ENCODE measurements at places on chromosomes 13 and 19.

GRCh38 chr19:1469255-1470054 is 9.6 kb downstream of the C19orf25 start:
- DNase-seq, result no peak

GRCh38 chr19:54916822-54917221 is 10.9 kb downstream of the NCR1 start:
- no peak for DNase-seq

GRCh38 chr19:33436360-33437345 is 63.1 kb downstream of the CEBPG start:
- DNase-seq, result no peak

GRCh38 chr19:57682226-57682766 is 519 bp downstream of the ZNF551 start:
- no peak for DNase-seq

- DNase-seq, result no peak
Measured at GRCh38 chr19:38190793-38191192, 33.2 kb downstream of the DPF1 start.

- no peak for DNase-seq
Measured at GRCh38 chr19:406971-407510, 1.9 kb downstream of the C2CD4C start.

GRCh38 chr13:74003374-74003773 is 130.8 kb downstream of the KLF12 start:
- no peak for DNase-seq

DNA sequence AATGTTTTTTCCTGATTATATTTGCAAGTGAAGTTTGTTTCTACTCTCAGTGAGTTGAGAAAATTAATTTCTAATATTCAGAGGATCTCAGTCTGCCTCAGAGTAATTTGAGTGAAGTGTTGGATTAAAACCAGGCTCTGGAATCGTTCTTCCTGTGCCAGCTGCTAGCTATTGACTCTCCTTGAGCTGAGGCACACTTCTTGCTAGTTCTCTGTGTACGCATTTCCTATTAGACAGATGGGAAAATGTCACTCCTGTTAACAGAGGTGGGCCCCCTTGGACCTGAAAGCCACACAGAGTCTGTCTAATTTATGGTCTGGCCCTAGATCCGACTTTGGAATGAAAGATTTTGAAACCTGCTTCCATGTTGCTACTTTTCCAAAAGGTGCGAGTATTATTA is 107.6 kb upstream of the RNF113B start:
- no peak for DNase-seq

DNA sequence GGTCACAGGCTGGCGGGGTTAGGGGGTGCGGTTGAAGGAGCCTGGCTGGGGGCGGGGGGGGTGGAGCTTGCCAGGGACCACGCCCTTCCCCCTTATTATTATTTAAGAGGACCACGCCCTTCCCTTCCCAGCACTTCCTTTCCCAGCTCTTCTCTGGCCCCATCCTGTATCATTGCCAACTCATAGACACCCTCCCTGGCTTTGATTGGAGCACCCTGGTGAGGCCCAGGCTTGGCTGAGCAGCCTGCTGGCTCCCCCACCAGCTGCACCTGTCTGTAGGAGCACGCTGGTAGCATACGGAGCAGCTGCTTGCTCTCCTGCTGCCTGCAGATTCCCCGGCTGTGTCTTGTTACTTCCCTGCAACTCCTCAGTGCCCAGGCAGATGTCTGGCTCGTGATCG is 62.5 kb upstream of the PDX1 start:
- no peak for DNase-seq

DNA sequence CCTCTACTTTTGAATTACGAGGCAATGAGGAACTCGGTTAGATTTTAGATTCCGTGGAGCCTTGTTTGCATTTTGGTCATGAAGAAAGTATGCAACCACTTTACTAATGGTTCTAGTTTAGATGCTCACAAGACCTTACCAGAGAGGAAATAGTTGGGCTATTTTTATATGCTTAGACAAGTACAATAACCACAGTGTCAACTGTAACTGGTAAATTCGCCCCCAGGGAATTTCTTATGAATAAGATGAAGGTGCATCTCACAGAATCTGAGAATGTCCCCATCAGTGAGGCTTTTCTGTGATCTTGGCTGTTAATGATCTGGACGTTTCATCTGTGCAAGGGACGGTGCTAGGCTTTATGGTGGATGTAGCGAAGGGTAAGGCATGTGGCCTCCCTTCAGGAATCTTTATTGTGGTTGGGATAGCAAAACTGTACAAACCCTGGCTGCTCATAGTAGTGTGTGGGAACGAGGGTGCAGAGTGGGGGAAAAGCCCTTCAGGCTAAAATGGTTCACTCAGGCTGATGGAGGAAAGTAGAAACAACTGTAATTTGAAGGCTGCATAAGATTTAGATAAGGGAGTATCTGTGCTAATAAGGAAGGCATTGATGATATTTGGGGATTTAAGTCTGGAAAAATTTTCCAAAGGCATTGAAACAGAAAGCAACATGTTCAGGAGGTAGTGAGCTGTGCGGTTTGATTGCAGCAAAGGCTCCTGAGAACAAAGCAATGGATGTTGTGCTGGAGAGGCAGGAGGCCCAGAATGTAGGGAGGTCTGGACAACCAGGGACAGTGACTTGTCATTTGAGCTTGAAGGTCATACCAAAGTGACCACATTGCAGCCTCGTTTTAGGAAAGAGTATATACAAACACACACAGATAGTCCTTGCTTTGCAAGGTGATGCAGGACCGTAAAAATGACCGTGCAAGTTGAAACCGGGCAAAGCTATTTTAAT is 28.4 kb downstream of the UBAC2 start:
- DNase-seq, result peak; percentile 80

DNA sequence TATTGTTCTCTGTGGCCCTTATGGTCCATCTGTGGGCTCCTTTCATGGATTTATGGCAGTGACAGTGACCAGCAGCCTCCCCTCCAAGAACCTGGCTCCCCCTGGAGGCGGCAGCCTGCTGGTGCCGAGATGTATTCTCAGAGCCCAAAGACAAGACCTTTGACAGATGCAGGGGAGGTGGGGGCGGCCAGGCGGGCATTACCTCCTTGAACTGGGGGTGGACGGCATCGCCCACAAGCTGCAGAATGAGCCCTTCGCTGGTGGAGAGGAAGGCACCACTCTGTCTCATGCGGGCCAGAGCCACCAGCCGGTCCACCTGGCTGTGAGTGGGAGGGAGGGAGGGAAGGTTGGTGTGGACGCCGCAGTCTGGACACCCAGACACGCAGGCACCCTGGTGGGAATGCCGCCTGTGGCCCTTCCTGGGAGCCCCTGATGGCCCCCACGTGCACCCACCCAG is 6.6 kb downstream of the ISOC2 start:
- no peak for DNase-seq

DNA sequence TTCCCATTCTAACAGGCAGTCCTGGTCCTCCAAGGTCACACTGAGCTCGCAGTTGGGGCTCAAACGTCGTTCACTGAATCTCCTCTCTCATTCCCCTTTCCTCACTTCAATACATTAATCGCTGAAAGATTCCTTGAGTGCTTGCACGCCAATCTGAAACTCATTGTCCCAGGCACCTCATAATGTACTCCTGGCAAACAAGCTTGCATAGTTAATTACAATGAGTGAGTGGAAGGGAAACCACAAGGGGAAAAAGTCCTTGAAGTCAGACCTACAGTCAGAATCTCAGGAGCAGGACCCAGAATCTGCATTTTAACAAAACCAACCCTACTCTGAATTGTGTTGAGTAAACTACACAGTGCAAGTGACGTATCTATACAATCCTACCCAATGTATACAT is 86.9 kb downstream of the CRYL1 start:
- no peak for DNase-seq

DNA sequence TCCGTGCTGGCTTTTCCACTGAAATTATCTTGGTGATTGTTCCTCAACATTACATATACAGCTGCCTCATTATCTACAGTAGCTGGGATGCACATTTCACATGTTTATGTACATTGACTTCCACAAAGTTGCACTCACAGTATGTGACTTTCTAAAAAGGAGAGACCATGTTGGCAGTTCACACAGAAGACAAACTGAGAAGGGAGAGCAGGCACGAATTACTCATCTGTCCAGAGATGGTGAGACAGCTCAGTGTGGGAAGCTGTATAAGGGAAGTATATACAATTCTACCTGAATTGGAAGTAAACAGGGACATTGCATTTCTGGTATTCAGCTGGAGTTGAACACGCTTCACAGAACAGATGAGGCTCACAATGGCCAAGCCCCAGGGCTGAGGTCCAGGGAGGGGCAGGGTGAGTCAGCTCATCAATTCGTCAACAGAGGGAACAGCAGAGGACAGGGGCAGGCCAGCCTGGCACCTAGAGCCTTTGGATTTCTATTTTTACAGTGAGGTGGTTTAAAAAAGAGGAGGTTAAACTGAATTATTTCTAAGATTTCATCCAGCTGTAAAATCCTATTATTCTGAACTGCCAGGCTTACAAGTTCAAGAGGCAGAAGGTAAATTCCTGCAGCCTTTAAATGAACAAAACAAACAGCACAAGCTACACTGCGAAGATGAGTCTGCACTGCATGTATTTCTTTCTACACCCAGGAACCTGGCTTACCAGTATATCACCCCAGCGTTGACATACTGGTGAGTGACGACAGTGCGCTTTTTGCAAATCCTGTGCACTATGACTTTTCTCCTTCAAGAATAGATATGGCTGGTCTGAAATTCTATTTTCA is 9.8 kb downstream of the PARP4 start:
- no peak for DNase-seq

DNA sequence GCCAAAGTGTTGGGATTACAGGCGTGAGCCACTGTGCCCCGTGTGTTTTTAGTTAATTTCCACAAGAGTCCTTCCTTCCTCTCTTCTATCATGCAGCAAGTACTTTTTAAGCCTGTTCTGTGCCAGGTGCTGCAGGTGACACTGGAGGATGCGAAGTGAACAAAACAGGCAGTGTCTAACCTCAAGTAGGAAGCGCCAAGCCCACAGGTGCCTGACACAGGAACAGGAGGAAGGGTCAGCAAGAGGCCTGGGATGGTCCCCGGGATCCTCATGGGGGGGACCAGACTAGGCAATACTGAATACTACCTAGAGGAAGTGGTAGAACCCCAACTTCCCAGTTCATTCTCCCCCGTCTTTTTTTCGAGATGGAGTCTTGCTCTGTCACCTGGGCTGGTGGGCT is 1.8 kb upstream of the CALR start:
- DNase-seq, result no peak

GRCh38 chr13:61700620-61701019 is 285.0 kb upstream of the PCDH20 start:
- DNase-seq, result no peak

DNA sequence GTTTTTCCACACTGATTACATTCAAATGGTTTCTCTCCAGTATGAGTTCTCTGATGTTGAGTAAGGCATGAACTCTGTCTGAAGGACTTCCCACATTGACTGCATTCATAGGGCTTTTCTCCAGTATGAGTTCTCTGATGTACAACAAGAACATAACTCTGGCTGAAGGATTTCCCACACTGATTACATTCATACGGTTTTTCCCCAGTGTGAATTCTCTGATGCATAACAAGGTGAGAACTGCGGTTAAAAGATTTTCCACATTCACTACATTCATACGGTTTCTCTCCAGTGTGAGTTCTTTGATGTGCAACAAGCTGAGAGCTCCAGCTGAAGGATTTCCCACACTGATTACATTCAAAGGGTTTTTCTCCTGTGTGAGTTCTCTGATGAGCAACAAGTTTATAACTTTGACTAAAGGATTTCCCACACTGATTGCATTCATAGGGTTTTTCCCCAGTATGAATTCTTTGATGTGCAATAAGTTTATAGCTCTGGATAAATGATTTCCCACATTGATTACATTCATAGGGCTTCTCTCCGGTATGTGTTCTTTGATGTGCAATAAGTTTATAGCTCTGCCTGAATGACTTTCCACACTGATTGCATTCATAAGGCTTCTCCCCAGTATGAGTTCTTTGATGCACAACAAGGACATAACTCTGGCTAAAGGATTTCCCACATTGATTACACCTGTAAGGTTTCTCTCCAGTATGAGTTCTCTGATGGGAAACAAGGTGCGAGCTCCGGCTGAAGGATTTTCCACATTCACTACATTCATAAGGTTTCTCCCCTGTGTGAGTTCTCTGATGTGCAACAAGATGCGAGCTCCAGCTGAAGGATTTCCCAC is 23.5 kb downstream of the ZNF180 start:
- DNase-seq, result no peak

- DNase-seq, result no peak
Measured at GRCh38 chr19:44869733-44870470, 21.2 kb upstream of the TOMM40 start.

- DNase-seq, result no peak
Measured at GRCh38 chr19:9061879-9062278, 25.0 kb upstream of the OR1M1 start.

- DNase-seq, result no peak
Measured at GRCh38 chr13:97371486-97372109, 62.4 kb upstream of the RAP2A start.

GRCh38 chr19:3817761-3818160 is 31.6 kb upstream of the MATK start:
- DNase-seq, result no peak

GRCh38 chr13:32956595-32956933 is 59.7 kb upstream of the KL start:
- DNase-seq, result no peak

DNA sequence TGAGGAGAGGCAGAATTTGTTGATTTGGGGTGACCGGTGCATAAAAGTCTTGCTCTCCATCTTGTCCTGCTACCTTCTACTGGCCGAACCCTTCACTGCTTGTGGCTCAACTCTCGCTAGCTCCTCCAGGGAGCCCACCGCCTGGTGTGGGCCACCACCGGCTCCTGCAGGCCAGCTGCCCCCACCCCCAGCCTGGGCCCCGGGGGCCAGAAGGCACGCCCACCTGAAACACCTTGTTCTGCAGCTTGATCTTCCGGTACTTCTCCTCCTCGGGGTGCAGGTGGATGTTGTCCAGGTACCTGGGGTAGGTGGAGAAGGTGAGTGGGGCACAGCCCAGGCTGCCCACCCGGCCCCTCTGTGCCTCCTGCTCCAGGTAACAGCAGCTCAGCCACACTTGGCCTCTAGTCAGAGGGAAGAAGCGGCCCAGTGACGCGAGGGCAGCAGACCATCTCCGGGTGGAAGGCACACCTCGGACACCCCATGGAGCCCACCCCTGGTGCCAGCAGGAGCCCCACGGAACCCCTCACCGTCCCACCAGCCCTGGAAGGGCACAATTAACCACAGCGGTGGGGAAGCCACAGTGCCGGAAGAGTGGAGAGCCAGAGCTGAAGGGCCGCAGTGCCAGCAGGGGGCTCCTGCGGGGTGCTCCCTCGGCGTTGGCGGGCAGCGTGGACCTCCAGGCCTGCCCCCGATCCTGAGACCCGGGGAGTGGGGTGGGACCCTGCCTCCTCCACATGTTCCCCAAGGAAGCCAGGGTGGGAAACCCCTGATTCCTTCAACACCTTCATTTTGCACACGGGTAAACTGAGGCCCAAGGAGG is 10.1 kb downstream of the UBXN6 start:
- no peak for DNase-seq

GRCh38 chr19:1000591-1001537 is 645 bp downstream of the GRIN3B start:
- no peak for DNase-seq
